SJCRH30 (cell line): ENCODE measurements at places on chromosomes 1 and 21. TPM values are rescaled to one million over a fixed set of nuclear protein-coding genes. Genes with fewer than 3 reads are reported as not detected.

PTPN7 gene
- 0.08 and 0.14 TPM in 2 replicates for total RNA-seq

NBPF19 gene
- total RNA-seq = 7.5 and 10.0 TPM in 2 replicates

DNA sequence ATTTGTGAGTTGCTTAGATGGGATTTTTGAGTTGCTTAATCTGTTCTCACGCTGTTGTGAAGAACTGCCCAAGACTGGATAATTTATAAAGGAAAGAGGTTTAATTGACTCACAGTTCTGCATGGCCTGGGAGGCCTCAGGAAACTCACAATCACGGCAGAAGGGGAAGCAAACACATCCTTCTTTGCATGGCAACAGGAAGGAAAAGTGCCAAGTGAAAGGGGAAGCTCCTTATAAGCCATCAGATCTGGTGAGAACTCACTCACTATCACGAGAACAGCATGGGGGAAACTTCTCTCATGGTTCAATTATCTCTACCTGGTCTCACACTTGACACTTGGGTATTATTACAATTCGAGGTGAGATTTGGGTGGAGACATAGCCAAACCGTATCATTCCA lies 10.3 kb downstream of the CLIC6 start:
- no peak for DNase-seq

DNA sequence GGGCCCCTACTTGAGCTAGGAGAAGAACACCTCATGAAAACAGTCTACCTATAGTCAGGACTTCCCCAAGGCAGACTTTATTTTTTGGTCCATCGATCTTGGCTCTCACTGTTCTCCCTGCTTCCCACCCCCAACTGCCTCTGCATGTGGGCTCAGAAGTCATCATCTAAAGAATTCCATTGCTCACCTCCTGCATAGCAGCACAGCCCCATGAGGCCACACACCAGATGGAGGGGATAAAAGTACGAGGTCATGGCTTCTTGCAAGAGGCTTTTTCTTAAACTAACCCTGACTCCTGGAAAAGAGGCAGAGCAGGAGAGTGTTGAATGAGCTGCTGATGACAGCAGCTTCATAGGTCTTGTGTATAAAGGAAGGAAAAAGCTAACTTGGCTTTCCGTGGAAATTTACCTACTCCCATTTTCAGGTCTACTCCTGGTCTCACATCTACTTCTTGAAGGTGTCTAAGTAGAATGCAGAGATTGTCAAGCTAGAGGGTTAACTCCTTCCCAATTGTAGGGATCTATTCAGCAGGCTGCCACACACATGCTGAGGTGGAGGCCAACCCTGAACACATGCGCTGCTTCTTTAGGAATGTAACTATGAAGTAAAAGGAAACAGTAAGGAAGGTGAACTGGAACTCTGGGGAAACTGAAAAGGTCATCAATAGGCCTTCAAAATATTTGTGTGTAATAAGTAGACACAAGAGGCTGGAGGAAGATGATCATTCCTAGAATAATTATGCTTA lies 18.7 kb downstream of the WNT2B start:
- DNase-seq = no peak

CHRM3 gene
- total RNA-seq = 0.47 and 0.63 TPM in 2 replicates

DNA sequence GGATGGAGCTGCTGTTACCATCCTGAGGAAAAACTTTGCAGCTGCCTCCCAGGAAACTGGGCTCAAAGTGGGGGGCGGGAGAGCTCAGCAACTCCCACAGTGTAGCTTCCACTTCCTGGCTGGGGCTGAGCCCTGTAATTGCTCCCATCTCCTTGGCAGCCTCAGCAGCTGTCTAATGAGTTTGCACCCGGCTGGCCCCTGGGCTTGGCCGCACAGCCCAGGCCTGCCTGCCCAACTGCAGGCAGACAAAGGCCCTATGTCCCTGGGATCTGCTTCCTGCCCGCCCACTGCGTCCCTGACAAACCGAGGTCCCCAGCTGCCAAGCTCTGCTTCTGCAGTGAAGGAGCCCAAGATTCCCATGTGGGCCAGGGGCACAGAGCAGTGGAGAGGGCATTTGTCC lies 30.1 kb downstream of the EDN2 start:
- DNase-seq = peak; percentile 98

DNA sequence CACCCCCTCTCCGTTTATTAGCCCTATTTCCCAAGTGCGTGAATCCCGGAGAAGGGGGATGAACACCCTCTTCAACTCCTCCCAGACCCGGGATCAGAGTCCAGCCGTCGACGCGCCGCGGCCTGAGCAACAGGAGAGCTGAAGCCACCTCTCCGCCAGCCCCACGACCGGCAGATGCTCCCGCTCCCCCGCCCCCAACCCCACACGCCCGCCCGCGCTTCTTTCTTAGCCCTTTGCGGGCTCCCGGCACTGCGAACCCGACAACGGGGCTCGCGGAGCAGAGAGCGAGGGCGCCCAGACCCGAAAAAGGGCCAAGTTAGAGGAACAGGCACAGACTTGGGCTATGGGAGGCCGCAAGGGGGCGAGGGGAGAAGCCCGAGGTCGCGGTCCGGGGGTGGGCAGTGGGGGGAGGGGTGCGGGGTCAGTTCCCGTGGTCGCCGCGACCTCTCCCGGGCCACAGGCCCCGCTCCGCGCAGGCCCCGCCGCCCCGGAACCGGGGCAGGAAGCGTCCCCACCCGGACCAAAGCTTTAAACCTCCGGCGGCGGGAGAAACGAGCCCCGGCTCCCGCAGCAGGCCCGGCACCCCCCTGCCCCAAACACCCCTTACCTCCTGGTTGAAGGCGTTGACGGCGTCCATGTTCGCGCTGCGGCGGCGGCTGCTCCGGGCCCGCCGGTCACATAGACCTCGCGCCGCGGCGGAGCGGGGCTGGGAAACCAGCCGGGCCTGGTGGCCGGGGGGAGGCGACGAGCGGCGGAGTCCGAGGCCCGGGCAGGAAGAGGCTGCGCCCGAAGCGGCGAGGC lies 662 bp downstream of the SCAF4 start:
- DNase-seq = peak; percentile 51

GRCh38 chr1:29237852-29238619 lies 1.7 kb downstream of the PTPRU start:
- no peak for DNase-seq

- DNase-seq = peak; percentile 70
These were observed 110.0 kb upstream of the SPAG17 start for GRCh38 chr1:118294875-118295642.

GRCh38 chr1:23544444-23545389 lies 13.7 kb upstream of the E2F2 start:
- DNase-seq = peak; percentile 94

- peak; percentile 32 for DNase-seq
These were observed 750 bp downstream of the SYNJ1 start for GRCh38 chr21:32726839-32727686.

- no peak for DNase-seq
These were observed 25.7 kb upstream of the KCNN3 start for GRCh38 chr1:154895798-154896197.

NR1I3 gene
- total RNA-seq = not detected in 2 replicates

DNA sequence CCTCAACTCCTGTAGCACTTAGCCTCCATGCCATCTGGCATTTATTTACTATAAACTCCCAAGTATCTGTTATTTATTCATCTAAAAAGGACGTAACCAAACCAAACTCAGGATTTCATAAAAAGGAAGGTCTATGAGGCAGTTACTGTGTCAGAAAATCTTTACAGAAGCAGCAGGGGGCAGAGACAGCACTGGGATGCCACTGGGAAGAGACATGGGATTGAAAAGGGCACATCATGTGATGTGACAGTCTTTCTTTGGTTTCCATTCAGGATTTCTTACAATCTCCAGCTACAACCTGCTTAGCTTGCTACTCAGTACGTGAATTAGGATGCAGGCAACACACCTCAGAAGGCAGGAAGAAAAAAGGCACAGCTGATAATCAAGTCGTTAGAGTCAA lies 31.2 kb downstream of the SPRTN start:
- DNase-seq = no peak
